Renal cortex interstitium (tissue), 15 donors: ENCODE measurements at places on chromosomes 2 and 18. TPM values are rescaled to one million over a fixed set of nuclear protein-coding genes. Genes with fewer than 3 reads are reported as not detected.

- DNase-seq = no peak
Measured at GRCh38 chr18:54280220-54280569, 10.9 kb downstream of the POLI start.

DNA sequence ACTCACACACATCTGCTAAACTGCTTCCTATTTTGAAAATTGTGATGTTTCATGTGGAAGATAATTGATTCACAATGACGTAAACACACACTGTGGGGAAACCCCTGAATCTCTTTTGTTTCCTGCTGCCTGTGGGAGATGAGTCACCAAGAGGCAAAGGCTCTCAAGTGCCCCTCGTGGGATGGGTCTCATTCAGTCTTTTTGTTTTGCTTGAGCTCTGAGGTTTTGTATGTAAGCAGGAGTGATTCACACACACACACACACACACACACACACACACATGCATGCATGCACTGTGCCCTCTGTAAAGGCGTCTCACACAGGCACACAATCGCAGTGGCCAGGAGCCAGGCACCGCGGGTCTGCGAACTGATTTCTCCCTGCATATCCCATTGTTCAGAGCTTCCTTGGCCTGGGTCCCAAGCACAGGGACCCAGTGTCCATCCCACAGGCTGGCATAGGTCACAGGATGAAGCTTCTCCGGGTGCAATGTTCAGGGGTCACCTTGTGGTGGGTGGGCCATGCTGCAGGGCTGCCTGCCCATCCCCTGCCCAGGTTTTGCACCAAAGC, 12.1 kb upstream of the ARHGEF4 start:
- no peak for DNase-seq

DNA sequence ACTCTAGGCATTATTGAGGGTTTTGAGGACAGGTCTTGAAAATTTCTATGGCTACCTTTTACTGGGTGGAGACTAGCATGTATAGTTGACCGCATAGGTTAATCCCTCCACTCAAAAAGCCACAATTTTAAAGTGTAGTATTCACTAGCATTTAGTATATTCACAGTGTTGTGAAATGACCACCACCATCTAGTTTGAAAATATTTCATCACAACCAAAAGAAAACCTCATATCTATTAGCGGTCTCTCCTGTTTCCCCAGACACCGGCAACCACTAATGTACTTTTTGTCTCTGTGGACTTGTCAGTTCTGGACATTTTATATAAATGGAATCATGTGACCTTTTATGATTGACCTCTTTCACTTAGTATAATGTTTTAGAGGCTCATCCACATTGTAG, 53.9 kb downstream of the MSH2 start:
- no peak for DNase-seq

TNFAIP6 gene
- polyA plus RNA-seq = 0.93 TPM

DNA sequence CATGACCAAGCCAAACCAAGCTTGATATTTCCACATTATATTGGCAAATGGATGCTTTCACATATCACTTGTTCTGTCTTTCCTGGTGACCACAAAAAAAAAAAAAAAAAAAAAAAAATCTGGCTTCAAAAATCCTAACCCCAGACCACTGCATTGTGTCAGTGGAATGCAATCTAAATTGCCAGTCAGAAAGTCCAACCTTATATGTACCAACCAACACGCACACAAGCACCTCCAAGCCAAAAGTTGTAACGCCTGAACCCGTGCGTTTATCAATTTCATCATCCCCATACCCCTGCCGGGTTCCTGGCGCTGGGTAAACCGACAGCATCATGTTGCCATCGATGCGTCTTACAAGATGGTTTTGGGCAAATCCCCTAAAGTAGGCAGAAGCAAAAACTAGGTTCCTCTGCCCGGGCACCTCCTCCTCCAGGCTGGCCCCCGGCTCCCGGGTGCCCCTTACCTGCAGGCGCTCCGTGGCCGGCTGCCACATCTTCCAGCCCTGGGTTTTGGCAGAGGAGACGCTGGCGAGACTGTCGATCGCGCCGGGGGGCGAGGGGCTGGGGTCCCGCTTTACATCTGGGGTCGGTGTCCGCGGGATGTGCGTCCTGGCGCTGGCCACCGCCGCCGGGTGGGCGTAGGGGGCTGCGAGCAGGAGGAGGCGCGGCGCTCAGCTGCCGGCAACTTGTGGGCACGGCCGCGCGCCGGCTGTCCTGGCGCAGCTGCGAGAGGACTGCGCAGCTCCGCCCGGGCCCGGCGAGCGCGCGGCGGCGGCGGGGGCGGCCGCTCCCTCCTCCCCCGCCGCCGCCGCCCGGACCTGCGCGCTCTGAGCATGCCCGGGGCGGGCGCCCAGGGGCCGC, at the start of gene PID1:
Gene PID1 (minus strand): TSS at position 737 of the 860 bp plus-strand sequence. CDS start 244 bp downstream, at position 493.
- DNase-seq = peak; percentile 26

DNA sequence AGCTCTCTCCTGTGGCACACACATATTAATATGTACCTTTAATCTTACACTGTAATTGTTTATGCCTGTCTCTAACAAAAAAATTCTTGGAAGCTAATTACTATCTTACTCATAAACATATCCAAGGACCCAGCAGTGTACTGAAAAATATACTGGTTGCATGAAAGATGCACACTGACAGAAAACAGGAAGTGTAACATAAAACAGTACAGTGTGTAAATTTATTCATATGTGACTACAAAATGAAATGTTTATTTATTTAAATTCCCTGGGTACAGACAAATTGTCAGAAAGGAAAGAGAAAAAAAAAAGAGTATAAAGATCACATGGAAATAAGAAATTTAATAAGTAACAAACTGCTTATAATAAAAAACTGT, 28.5 kb downstream of the TMEM131 start:
- DNase-seq = no peak

DNA sequence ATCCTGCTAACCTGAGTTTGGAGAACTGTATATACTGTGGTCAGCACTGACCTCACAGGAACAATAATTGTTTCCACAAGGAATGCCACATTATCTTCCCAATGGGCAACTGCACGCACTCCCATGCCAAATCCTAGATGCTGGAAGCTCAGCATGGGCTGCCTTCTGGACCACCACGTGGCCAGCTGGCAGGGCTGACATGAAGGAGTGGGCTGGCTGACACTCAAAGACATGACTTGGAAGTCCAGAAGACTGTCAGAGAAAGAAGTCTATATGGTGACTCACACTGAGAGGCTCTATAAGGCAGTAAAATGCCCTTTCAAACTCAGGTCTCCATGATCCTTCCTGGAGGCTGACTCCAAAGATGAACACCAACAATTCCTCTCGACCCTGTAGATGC, 98.4 kb upstream of the RNF152 start:
- no peak for DNase-seq

COLEC11 gene
- 1.5 TPM for polyA plus RNA-seq

- DNase-seq = no peak
Measured at GRCh38 chr2:164008752-164009151, 272.9 kb upstream of the FIGN start.

- DNase-seq = no peak
Measured at GRCh38 chr2:207188626-207189419, 23.1 kb upstream of the KLF7 start.

DNA sequence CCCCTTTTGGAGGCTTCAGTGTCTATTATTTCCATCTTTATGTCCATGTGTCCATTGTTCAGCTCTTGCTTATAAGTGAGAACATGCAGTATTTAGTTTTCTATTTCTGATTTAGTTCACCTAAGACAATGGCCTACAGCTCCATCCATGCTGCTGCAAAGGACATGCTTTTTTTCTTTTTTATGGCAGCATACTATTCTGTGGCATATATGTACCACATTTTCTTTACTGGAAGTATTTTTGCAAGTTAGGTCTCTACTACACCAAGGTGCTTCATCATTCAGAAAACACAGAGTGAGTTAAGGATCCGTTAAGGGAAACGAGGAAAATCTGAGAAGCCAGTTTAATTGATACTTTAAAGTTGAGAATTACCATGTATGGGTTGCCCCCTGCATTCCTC, 297.2 kb downstream of the CDCA7 start:
- DNase-seq = no peak

- DNase-seq = no peak
Measured at GRCh38 chr18:43442571-43442970, 165.3 kb upstream of the SYT4 start.

GRCh38 chr2:49306925-49307324, 152.6 kb upstream of the FSHR start:
- DNase-seq = no peak

- DNase-seq = no peak
Measured at GRCh38 chr2:120896126-120896525, 160.5 kb downstream of the GLI2 start.
